ENCODE measurements at places on chromosomes 7 and 10.

DNA sequence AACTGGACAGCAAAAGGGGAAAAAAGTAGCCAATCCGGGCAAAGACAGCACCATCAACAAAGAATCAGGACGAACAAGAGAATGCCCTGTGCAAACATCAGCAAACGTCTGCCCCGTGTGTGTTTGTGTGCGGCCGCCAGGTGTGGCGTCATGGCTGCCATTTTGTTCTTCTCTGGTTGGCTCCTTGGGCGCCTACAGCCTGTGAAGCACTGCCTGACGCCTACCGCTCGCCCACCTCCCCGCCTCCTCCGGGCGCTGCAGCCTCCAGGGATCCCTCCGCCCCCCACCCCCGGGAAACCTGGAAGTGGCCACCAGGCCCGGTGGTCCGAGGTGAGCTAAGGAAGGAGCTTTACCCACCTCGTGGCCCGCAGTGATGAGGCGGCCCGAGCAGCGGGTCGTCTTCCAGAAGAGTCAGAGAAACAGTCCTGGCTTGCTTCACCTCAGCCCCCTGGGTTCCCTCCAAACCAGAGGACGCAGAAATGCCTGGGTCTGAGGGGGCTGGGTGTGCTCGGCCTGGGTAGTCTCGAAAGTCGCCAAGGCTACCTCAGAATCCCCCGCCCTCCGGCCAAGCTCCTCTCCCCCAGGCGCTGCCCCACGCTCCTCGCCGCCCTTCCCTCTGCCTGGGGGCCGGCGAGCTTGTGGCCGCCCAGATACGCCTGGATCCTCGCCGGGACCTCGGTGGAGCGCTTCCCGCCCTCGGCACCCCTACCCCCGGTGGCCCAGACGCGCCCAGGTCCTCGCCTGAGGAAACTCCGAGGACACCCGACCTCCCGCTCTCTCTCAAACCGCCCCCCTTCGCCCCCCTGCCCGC is 61.8 kb upstream of the IL6 start:
- no peak for DNase-seq

DNA sequence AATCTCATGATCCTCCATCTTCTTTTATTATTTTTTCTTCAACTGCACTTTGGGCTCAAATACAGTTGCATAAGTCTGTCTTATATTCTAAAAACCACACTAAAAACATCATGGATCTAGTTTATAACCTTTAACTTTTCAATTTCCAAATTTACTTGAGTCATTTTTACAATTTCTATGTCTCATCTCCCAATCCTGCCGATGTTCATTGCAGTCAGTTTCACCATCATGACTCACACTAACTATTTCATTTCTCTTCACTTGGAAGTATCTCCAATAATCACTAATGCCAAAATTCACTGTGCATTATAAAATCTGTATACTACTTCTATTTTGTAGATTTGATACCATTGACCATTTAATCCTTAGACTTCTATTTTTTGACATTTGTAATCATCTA is 806.9 kb upstream of the SORCS1 start:
- DNase-seq = no peak

GRCh38 chr10:78531088-78531487 is 497.4 kb downstream of the RPS24 start:
- DNase-seq = no peak

DNA sequence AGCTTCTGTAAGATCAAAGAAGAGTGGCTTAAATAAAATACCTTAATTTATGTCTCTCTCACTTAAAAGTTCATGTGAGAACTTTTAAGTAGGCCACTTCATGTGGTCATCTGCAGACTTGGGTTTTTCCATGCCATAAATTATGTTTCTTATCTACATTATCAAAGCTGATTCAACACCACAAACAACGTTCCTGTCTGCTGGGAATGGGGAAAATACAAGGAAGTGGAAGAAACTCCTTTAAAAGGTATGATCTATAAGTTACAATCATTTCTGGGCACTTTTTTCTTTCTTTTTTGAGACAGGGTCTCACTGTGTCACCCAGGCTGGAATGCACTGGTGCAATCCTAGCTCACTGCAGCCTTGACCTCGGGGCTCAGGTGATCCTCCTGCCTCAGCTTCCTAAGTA is 16.9 kb upstream of the OTUD1 start:
- no peak for DNase-seq

DNA sequence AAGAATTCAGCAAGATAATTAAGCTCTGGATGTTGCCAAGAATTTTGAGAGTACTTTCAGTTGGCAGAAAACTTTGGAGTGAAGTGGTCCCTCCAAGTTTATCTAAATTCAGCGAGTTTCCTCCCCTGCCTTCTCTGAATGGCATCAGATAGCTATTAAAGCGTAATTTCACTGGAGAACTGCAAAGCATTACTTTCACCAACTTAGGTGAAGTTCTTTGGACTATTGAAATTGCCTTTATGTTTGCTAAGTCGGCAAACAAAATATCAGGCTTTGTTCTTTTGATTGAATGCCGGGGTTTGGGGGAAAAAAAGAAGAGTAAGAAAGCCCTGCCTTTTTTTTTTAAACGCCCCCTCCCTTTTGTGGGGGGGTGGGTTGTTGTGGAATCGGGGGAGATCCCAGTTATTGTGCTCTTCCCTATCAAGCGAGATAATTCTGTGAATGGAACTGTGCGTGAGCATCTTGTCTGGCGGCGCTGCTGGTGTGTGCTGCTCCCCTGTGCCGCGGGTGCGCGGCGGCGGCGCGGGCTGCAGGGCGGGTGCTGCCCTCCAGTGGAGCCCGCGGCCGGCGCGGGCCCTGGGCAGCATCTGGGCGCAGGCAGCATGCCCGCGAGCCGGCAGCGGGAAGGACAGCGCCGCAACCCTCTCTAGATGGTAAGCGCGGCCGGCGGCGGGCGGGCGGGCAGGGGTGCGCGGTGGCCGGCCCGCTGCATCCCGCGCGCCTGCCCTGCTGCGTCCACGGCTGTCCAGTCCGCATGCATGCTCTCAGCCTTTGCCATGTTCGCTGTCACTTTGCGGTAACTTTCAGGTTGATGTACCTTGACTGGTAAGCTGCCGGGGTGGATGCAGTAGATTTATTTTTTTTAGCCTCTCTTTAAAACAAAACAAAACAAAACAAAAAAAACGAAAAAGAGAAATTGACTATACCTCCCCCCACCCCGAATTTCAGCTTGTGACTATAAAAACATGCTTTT is 176.5 kb downstream of the TCF7L2 start:
- peak; percentile 67 for DNase-seq

DNA sequence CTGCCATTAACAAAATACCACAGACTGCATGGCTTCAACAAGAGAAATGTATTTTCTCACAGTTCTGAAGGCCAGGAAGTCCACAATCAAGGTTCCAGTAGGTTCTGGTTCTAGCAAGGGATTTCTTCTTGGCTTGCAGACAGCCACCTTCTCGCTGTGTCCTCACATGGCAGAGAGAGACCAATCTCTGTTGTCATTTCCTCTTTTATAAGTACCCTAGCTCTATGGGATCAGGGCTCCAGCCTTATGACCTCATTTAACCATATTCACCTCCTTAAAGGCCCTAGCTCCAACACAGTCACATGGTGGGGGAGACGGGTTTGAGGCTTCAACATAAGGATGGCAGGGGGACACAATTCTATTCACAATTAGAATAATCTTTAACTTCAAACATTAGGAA is 23.6 kb downstream of the ABI1 start:
- no peak for DNase-seq

DNA sequence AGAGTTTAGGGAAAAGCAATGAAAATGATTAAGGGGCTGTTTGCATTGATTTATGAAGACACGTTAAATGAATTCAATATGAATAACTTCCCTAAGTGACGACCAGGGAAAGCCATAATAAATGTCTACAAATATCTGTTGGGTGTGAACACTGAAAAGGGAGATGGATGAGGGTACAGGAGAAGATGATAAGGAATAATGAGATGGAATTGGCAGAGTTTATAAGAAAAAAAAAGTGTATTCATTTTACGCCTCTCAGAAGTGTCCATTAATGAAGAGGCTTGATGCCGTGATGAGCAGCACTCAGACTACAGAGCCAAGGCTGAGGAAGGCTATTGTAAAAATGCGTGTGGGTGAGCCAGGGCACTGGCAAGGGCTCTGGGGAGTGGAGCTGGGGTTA is 346.7 kb upstream of the AKR1E2 start:
- DNase-seq = no peak

DNA sequence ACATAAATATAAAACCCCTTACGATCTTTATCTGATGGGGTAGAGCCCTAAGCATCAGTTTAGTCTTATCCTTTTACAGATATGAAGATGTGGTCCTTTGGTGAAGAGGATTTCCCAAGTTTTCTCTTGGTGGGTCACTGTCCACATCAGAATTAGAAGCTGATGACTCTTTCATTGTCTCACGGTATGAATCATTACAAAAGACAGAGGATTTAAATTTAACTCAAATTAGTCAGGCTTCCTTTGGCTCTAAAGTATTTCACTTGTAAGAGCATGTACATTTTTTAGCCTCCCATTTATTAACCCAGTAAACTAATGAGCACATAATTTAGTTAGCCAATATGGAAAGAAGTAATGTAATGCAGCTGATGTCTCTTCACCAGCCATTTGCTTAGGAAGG is 49.9 kb upstream of the TMEM26 start:
- DNase-seq = no peak

DNA sequence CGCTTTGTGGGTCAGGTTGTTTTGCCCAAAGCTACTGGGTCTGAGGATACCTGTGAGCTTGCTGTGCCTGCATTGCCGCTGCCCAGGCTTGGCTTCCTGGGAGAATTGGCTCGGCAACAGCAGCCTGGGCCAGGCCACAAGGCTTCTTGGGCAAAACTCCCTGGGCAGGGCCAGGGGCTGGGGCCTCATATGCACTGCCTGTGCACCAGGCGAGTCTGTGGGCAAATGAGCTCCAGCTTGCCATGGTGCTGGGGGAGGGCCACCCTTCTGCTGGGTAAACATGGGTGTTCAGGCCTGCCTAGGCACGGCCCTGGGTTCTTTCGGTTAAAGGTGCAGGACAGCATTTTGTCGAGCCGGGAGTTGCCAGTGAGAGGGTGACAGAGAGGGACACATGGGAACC is 19.4 kb downstream of the ZMIZ1 start:
- DNase-seq = no peak

GRCh38 chr7:121113288-121113687 is 124.8 kb downstream of the CPED1 start:
- DNase-seq = no peak

GRCh38 chr10:120610791-120611190 is 153.8 kb downstream of the PLPP4 start:
- DNase-seq = no peak

DNA sequence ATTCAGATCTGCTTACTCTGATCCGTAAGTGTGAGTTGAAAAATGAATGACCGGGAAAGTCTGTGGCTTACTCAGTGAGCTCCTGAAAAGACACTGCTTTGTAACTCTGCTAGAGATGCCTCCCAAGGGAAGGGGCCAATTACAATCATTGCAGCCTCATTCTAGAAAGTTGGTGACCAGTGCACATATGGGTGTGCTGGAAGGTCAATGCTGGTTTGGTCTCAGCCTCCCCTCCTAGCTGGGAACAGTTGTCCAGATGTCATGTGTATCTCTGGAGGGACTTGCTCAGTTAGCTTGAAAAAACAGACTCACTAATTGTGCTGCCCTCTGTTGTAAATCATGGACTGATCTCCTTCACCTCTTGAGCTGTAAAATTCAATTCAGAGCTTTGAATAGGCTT is 405.0 kb downstream of the ADRA2A start:
- DNase-seq = peak; percentile 19

DNA sequence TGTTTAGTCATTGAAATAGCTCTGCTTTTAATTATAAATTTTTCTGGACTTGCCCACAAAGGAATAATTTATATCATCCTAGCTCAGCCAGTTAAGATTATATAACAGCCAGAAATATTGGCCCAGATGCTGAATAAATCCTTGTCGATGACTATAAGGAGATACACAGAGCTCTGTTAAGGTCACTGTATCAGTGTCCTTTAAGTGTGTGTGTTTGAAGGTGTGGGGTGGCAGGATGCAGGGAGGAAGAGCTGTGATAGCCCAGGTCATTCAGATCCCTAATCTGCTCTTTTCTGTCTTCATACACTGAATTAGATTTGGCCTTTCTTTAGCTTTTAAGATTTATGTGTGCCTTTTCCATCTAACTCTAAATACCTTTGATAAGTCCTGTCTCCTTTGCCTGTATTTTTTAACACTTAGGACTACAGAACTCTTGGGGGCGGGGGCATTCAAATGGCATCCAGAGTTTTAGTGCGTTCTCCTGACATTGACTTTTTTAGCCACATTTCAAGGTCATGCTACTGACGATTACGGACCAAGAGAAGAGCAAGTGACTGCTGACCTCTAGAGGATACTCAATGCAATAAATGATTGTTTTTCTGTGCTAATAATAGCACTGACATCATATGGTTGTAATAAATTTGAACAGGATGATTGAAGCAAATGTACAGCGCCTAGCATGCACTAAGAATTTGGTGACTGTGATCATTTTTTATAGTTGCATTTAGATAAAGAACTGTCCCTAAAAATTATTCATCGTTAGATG is 172.3 kb downstream of the CACNB2 start:
- no peak for DNase-seq

GRCh38 chr10:129470103-129470851 is 3.2 kb downstream of the MGMT start:
- no peak for DNase-seq

DNA sequence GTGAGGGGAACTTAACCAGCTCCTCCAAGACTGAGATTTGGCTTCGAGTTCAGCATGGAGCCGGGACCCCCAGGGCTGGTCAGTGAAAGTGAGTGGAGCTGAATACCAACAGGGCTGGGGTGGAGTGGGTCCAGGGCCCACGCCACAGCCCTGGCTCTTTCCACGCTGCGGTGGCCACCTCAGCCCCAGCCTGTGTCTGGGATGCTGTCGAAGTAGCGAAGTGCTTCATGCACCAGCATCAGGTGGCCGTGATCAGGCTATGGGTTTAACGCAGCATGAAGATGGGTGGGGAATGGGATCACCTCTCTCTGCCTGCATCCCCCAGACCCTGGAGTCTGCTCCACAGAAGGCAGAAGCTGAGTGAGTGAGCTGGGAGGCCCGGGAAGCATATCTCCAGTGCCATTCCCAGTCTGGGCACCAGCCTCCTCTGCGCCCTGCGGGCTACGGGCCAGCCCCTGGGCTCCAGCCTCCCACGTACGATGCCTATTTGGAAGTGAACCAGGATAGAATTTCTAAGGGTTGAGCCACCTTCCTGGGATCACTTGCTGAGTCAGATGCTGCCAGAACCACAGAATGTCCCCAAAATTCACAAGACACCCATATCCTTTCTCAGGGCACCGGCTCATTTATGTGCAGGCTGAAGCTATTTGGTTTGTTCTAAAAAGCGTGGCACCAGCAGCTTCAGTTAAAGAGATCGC is 131.1 kb upstream of the CHST15 start:
- no peak for DNase-seq
